ENCODE measurements at places on chromosomes 13 and 19.

- no peak for DNase-seq
These were observed 8.6 kb downstream of the CALM3 start for GRCh38 chr19:46609511-46610412.

DNA sequence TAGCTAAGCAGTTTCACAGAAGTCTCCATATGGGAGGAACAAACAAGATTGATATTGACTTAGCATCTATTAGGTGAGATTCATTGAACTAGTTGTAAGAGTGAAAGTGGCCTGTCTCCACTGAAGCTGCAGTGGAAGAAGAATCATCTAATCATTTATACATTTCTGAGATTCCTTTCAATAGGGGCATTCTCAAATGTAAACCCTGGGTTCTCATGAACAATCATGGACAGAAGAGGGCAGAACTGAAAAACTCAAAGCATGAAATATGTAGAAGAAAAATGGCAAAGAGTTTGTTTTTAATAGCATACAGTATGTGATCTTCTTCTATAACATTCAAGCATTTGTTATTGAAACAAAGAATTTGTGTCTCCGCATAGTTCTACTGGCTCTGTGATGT lies 17.6 kb upstream of the POSTN start:
- no peak for DNase-seq

DNA sequence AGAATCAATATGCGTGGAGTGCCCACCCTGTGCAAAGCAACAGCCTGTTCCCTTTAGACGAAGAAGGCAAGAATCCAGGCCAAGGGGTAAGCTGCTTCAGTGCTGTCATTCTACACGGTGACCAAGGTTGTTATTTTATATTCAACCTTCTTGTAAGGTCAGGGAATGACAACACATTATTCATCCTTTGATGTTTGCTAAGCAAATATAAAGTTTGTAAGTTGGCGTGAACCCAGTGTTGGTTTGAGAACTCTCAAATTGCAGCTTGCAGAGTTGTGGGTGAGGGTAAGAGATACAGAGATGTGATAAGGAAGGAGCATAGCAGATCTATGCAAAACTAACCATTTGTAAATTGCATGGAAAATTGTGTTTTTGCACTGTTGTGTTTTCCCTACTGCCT lies 436.7 kb downstream of the FGF9 start:
- DNase-seq = no peak

DNA sequence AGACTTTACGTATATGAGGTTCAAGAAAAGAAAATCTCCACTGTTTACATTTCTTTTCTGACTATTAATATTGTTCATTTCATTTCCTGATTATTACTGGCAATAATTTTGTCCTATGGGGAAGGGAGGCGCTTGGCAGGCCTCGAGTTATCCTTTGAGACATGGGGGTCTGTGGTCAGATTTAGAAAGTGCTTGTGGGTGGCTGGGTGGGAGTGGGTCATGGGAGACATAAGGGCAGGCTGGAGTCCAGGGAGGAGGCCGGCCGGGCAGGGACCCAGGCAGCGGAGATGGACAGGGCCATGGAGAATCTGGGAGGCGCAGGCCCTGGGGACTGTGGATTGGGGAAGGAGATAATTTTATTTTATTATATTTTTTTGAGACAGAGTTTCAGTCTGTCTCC lies 40.1 kb downstream of the LTBP4 start:
- no peak for DNase-seq

- no peak for DNase-seq
These were observed 31.3 kb downstream of the SAE1 start for GRCh38 chr19:47161876-47162489.

DNA sequence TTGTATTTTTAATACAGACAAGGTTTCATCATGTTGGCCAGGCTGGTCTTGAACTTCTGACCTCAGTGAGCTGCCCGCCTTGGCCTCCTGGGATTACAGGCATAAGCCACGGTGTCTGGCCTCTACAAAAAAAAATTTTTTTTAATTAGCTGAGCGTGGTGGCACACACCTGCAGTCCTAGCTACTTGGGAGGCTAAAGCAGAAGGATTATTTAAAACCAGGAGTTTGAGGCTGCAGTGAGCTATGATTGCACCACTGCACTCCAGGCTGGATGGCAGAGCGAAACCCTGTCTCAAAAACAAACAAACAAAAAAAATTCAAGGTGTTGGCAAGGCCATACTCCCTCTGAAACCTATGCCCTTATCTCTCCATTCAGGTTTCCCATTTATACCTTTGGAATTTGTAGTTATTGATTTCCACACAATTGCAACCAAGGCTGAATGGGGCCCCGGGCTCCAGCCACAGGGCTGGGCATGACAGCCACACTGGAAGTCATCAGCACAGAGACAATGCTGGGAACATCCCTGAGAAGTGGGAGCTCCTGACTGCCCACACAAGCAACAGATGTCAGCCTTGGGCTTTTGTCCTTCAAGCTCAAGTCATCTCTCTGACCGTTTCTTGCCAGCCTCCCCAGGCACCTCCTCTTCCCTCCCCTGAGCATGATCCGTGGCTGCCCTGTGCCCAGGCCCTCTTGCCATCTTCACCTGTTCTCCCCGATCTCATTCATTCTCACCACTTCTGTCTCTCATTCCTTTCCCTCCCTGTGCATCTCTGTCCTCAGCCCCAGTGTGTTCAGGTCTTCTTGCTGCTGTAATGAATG lies 27.2 kb upstream of the CALM3 start:
- DNase-seq = no peak

GRCh38 chr19:44850641-44851109 lies 4.6 kb downstream of the NECTIN2 start:
- DNase-seq = no peak

- DNase-seq = no peak
These were observed 14.0 kb upstream of the CRTC1 start for GRCh38 chr19:18669524-18669817.

GRCh38 chr19:35207391-35207871 lies 21.1 kb downstream of the FAM187B start:
- no peak for DNase-seq

- no peak for DNase-seq
These were observed 16.0 kb downstream of the CSNK1G2 start for GRCh38 chr19:1956868-1957492.

DNA sequence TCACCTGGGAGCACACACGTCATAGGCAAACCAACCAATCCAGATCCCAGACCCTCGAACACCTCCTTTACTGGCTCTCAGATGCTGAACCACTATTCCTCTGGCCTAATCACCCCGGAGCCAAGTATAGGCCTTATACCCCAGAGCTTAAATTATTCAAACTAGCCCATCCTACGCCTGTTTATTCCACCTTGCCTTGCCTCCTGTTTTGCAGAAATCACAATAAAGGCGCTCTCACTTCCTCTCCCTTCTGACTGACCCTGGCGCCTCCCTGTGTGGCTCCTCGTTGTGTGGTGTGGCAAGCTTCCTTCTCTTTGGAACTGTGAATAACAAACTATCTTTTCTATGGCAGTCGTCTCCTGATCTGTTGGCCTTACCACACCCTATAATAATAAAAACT lies 354.9 kb downstream of the ENOX1 start:
- no peak for DNase-seq
